ENCODE measurements at places on chromosomes 2 and 18.
A peak's percentile ranks its signal among the peaks of the same experiment; 100 is the strongest.

DNA sequence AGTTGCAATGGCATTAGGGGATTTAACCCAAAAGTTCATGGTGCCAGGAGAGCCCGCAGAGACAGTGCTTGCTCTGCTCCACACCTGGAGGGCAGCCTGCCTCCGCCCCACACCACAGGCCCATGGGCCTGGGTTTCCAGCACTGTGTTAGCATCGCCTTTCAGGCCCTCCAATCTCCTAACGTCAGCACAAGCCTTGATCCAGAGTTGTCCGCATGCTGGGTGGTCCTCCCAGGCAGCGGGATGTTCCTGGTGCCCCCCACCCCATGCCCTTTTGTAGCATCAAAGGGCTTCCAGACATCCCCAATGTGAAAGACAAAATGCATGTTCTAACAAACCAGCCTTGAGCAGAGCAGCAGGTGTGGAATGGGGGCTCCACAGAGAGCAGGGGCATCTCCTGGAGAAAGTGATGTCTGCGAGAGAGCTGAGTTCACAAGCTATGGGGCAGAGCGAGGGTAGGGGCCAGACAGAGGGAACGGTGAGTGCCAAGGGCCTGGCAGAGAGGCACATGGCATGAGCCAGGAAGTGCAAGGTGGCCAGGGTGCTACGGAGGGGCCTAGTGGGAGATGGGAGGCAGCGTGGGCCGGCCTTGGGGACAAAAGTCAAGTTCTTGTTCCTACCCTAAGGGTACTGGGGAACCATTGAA lies 119.2 kb downstream of the CYP26B1 start:
- no peak for DNase-seq

DNA sequence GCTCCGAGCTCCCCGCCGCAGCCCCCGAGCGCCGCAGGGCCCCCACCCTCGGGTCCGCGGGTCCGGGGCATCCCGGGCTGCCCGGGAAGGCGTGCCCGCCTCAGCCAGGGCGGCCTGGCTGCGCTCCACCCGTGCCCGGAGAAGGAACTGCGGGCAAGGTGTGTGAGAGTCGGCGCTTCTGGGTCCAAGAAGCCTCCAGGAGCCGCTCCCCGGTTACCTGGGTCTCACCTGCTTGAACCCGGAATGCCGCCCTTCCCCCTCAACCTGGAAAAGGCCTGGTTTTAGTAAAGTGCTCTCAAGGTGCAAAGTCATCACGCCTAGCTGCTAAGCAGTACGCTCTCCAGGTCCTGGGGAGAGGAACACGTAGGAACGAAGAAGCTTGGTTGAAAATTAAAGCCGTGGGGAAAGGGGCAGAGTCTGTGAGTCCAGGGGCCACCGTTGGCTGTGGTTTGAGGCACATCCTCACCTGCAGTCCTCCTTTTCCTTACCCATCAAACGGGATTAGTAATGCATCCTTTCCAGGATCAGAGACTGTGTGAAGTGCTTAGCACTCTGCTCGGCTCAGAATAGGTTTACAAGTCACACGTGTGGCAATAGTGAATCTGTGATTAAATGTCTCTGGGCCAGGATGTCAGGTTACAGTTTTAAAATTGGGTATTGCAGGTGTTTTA lies 1.2 kb downstream of the ASAP2 start:
- no peak for DNase-seq

DNA sequence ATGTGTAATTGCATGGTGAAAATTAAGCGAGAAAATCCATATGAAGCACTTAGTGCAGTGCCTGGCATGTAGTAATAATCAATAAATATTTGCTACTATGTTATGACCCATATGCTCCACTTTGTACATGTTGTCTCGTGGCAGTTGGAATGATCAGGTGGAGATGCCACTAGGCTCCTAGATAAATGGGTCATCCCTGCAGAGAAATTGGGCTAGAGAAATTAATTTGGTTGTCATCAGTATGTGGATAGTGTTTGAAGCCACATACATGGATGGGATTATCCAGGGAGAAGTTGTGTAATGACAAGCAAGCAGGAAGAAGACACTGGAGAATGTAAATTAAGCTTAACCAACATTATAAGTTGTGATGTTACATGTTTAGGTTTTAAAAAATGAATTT lies 33.0 kb downstream of the ACYP2 start:
- DNase-seq, result no peak

DNA sequence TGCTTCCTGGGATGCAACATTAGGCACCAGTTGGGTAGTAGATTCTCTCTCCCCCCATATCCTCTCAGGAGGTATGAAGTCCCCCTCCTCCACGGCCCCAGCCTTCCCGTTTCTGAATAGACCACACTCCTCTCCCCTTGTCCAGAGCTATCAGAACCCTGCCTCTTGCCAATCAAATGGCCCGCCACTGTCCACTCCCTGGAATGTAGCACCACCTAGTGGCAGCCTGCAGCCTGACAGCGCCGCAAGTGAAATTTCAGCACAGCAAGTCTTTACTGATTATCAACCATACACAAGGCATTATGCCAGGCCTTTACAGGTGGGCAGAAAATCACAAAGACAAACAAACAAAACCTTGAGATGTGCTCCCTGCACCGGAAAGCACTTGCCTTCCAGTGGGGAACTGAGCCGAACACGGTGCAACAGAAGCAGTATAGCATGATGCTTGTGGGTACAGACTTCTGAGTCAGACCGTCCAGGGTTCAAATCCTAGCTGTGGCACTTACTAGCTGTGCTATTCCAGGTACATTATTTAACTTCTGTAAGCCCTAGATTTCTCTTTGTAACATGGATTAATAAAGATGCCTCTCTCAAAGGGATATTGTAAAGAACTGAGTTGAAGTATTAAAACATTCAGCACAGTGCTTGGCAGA lies 174.0 kb downstream of the SMAD2 start:
- DNase-seq, result peak; percentile 59

- DNase-seq, result no peak
Observed at GRCh38 chr2:241083091-241083415, 19.0 kb downstream of the MTERF4 start.

- DNase-seq, result no peak
Observed at GRCh38 chr2:149375801-149376361, 45.5 kb downstream of the LYPD6 start.

DNA sequence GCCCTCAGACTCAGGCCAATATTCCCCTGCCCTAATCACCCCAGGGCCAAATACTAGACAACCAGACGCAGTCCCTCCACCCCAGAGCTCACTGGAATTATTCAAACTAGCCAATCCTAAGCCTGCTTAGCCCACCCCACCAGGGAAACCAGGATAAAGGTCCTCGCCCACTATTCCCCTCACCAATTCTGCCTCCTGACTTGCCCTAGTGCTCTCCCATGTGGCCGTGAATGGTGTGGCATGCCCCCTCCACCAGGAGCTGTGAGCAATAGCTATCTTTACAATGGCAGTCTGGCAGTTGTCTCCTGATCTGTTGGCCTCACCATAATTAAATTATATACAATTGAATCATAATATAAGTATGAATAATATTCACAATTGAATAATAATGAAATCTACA lies 42.3 kb downstream of the FAM124B start:
- DNase-seq, result peak; percentile 4

DNA sequence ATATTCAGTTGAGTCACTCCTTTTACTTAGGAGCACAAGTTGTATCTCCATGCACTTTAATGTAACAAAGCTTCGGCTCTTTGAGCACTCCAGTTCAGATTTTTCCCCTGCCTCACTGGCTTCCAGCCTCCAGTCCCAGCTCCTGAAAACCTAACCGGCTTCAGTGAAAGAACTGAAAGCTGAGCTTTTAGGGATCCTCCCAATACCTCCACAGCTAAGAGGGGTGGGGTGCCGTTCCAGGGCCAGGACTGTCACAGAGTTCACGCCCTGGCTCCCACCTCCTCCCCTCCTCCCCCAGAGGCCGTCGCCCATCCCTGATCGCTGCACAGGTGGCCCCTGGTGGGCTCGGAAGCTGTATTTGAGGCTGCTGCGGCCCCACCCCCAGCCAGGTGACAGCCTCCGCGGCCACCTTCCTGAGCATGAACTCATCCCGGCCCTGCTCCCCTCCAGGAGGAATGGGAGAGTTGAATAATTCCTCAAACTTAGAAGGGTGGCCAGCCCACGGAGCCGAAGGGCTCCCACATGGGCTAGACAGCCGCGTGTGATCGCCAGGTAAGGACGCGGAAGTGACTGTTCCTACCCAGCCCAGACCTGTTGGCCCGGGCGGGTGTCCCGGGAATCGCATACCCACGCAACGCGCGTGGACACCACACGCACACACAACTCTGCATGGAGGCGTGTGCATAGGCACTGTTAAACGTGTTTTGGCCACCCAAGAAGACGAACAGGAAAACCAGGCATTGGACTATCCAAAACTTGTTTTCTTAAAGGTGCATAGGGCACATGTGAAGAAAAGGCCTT lies 1.8 kb downstream of the MYO5B start:
- no peak for DNase-seq

- DNase-seq, result peak; percentile 97
Observed at GRCh38 chr2:112645310-112646101, at the start of gene SLC20A1. Gene SLC20A1 (plus strand): TSS chr2:112645939. CDS start chr2:112646829, 890 bp downstream.

- DNase-seq, result peak; percentile 77
Observed at GRCh38 chr2:237674731-237675276, 47.4 kb downstream of the LRRFIP1 start.

GRCh38 chr2:183219888-183220287 lies 95.6 kb downstream of the NUP35 start:
- no peak for DNase-seq

DNA sequence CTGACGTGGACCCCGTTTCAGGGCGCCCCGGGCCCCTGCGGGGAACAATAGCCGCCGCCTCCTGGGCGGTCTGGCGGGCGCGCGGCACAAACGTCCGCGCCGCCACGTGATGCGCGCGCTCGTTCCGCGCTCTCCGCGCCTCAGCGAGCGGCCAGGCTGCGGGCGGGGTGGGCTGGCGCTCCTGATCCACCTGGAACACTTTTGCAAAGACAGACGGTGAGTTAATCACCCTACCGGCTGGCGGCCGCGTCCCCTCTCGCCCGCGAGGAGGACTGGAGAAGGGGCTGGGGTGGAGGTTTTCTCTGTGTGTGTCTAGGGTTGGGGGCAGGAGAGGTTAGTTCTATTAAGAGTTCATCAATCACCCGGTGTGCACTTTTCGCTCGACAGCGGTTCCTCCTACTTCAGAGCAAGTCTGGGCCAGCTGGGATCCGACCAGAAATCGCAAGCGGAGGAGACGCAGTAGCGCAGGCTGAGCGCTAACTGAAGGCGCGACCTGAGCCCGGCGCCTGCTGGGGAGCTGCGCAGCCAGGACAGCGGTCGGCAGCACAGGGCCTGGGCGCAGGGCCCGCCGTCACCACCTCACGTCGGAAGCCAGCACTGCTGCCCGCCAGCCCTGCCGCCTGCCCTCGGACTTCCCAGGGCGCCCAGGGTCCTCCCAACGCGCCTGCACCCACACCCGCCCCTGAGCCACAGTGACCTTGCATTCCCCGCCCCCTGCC lies 10.3 kb upstream of the HOXD1 start:
- no peak for DNase-seq

GRCh38 chr2:54422072-54422581 lies 34.0 kb upstream of the SPTBN1 start:
- DNase-seq, result peak; percentile 30

GRCh38 chr18:27005589-27005988 lies 140.1 kb upstream of the AQP4 start:
- DNase-seq, result no peak

- DNase-seq, result no peak
Observed at GRCh38 chr18:10518595-10519255, 7.1 kb upstream of the NAPG start.

DNA sequence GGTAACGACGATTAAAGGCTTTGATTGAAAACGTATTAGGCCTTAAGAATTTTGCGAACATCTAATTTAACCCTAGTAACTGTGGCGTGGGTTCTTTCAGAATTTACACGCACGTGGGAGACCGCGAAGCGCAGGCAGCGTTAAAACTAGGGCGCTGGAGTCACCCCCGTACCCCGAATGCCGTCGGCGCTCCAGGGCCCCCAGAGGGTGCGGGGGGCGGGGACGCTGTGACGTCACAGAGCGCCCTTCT lies 673 bp upstream of the SMCHD1 start:
- DNase-seq, result peak; percentile 73

DNA sequence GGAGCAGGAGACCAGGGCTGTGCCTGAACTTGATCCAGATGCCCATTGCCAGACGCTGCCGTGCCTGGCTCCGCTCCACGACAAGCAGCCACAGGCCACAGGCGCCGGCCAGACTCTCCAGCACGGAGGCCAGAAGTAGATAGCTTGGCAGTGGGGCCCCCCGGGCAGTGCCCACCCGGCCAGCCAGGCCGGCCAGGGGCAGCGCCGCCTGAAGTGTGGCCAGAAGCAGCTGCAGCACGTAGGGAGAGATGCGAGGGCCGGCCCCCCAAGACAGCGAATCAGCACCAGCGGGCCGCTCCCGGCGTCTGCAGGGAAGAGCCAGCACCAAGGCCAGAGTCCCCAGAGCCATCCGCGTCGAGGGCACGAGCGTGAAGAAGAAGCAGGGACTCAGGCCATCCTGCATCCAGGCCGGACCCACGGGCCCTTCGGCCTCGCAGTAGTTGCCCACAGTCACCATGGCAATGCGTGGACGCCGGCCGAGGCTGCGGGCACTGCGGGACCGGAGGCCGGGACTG lies 484 bp downstream of the ABCB6 start:
- peak; percentile 34 for DNase-seq

DNA sequence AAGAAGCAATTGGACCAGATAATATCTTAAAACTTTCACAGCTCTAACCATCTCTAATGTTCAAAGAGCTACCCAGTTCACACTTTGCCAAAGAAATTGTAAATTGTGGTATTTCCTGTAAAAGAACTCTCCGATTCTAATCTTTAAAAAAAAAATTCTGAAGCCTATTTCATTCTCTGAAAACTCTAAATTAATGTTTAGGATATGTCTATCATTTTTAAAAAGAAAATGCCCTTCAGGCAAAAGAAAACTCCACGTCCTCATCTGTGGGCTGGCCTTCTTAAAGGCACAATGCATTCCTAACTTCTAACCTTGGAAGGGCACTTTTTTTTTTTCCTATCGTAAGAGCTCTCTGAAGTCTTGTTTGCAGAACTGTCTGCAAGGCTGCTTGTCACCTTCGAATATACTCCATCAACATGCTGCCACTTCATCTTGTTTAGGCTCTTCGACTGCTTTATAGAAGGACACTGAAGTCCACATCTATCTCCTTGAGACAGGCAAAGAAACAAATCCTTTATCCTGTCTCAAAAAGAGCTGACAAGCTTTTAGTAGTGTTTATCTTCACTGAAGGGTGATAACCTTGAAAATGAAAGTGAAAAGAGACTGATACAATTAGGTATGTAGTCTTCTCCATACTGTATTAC lies 124.3 kb upstream of the SLC39A10 start:
- no peak for DNase-seq

DNA sequence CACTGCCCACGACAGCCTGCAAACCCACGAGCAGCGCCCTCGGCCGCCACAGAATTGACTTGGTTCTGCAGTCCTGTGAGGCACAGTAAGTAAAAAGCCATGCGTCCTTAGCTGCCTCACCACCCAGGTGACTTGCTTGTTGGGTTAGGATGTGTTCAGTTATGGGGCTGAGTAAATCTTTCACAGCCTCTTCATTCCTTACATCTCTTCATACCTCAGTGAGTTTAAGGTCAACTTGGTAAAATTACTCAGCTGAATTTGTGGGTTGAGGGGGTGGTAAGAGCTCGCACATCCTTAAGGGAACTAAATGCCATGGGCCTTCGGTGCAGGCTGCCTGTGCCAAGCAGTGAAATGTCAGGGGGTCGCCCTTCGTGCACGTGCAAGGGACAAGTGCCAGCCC lies 165.2 kb upstream of the ALKAL2 start:
- no peak for DNase-seq

GRCh38 chr2:2472044-2472443 lies 141.0 kb upstream of the MYT1L start:
- DNase-seq, result no peak

GRCh38 chr2:236658974-236659757 lies 89.5 kb downstream of the ACKR3 start:
- no peak for DNase-seq

GRCh38 chr2:134443814-134444480 lies 190.1 kb downstream of the MGAT5 start:
- no peak for DNase-seq

GRCh38 chr2:183068561-183068960 lies 10.0 kb upstream of the DUSP19 start:
- DNase-seq, result no peak
